ENCODE measurements at places on chromosomes 1 and 21. TPM values are rescaled to one million over a fixed set of nuclear protein-coding genes. Genes with fewer than 3 reads are reported as not detected.
A peak's percentile ranks its signal among the peaks of the same experiment; 100 is the strongest.

Gene CLCA1
- not detected for total RNA-seq

Gene PLPP3
- total RNA-seq, result 124 TPM

Gene ADCY10
- 0.29 TPM for total RNA-seq

- DNase-seq, result no peak
These were observed 23.9 kb downstream of the TMEM50B start for GRCh38 chr21:33455686-33456446.

DNA sequence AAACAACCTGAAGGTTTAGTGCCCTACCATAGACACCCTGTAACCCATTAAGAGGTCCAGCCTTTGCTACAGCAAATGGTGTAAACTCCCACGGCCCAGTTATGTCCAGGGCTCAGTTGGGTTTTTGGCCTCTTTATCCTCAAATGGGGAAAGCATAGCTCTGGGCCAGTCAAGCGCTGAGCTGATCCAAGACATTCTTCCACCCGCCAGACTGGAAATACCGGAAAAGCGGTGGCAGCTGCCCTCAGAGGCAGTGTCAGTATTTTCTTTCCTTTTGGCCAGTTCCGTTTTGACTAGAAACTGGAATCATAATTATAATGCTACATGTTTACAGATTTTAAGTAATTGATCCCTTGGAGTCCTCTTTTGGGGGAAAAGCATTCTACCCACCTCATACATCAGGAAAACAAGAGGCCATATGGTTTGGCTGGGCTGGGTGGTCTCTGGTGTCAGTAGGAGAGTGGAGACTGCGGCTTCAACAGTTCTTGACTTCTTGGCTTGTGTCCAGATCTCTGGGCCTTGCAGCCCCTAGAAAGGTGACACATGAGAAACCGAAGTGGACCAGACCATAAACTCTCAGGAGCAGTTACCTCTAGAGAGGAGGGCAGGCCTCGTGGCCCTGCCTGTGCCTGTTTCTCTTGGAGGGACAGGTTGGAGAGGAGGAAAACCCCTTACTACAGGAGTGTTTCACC is 30.2 kb upstream of the CLDN14 start:
- DNase-seq, result peak; percentile 77

Gene TNNT2
- 6.4 TPM for total RNA-seq

DNA sequence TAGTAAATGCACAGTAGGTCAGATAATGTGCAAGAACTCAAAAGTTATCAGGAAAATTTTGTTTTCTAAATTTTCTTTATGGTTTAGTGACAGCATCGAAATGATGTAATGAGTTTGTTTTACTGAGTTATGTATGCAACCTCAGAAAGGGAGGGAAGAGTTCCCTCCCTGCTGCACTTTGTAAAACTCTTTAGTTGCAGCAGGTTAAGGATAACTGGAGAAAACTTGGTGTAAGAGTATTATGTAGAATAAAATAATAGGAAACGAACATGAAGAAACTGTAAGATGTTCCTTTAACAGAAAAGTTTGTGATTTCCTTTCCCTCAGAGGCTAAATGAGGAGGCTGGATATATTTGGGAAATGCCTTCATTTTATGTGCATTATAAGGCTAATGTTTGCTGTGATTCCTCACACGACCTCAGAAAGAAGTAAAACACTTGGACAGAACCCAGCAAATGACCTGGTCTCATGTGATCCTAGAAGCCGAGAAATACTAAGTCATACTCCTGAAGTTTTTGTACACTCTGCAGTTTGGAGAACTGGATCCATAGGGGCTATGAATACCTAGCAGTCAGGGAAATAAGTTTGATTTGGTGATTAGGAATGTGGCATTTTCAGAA is 35.4 kb downstream of the ADGRL2 start:
- DNase-seq, result no peak

GRCh38 chr21:46017148-46017547 is 35.6 kb downstream of the COL6A1 start:
- no peak for DNase-seq

- DNase-seq, result no peak
These were observed 108.8 kb downstream of the ITSN1 start for GRCh38 chr21:33751120-33751519.

- DNase-seq, result no peak
These were observed 258.0 kb downstream of the LTN1 start for GRCh38 chr21:28734522-28735175.

DNA sequence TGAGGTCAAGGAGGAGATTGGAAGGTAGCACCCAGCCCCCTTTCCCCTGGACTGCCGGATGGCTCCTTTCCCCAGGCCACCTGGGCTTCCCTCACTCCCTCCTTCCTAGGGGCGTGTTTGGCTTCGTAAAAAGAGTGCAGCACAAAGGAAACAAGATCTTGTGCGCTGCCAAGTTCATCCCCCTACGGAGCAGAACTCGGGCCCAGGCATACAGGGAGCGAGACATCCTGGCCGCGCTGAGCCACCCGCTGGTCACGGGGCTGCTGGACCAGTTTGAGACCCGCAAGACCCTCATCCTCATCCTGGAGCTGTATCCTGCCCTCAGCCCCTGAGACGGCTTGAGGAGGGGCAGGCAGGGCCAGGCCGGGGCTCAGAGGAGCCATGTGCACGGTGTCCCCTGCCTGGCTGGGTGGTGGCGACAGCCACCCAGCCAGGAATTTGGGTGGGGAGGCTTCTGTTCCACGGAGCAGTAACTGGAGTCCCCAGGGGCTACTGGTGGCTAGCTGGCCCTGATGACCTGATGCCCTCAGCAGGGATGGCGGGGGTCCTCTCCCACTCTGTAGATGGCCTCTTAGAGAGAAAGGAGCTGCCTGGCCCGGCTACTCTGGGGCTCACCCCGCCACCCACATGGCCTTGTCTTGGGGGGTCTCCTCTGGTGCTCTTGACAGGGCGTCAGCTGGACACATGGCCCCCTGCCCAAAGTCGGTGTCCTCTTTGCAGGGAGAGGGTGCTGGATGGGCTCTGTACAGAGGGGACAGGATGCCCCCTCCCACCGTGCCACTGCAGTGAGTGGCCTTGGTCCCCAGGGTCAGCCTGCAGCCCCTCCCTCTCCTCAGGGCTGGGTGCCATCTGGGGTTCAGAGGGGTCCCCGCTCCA is 39.5 kb downstream of the TRIM11 start:
- DNase-seq, result peak; percentile 59

- no peak for DNase-seq
These were observed 37.9 kb downstream of the WDR3 start for GRCh38 chr1:117967477-117967876.

Gene CRYBG2
- total RNA-seq, result 6.9 TPM

DNA sequence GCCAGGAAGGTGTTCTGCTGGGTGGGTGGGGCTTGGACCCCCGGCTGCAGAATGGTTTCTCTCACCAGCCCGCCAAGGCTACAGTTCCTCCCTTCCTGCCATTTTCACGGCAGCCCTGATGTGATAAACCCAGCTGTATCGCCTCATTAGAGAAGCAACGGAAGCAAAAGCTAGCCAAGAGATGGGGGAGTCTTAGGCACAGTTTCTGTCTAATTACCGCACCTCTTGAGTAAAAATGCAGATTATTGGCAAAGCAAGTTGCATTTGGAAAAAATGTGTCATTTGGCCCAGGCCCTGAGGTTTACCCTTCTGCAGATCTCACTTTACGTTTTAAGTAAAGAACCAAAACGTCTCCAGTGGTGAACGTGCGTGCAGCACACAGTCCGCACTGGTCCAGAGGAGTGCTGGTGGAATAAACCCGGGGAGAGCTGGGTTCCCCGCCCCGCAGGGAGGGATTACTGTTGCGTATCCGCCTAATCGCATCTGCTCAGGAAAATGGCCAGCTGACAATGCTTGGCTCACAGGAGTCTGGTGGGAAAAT is 109.9 kb downstream of the GALNT2 start:
- DNase-seq, result no peak

GRCh38 chr1:54867717-54868057 is 19.3 kb downstream of the DHCR24 start:
- peak; percentile 40 for DNase-seq

GRCh38 chr1:40245686-40246085 is 2.1 kb upstream of the TMCO2 start:
- no peak for DNase-seq

Gene CA14
- 0.55 TPM for total RNA-seq

DNA sequence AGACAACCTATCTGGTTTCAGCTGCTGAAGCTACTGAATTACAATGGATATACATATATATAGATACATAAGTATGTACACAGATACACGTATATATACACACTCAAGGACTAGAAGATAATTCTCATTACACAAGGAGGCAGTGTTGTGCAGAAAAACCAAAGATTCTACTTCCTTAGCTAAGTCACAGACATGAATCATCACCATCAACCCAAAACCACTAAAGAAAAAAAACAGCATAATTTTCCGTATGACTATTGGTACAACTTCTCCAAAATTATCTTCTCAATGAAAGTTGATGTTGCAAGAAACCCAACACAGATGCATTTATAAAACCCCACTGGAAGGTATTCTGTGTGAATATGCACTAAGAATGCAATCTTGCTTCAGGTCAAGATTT is 36.8 kb upstream of the RPF1 start:
- no peak for DNase-seq

Gene OR2T10
- not detected for total RNA-seq

DNA sequence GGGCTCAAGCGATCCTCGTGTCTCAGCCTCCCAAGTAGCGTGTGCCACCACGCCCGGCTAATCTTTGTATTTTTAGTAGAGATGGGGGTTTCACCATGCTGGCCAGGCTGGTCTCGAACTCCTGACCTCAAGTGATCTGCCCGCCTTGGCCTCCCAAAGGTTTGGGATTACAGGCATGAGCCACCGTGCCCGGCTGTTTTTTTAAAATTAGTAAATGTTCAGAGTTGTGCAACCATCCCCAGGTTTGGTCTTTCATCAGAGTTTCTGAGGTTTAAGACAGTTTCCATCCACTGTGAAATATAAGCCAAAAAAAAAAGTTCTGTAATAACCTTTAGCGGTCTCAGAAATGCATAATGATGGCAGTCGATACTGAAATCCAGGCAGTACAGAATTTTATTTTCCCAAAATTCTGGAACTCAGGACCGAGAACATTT is 550 bp upstream of the SYT11 start:
- DNase-seq, result no peak

DNA sequence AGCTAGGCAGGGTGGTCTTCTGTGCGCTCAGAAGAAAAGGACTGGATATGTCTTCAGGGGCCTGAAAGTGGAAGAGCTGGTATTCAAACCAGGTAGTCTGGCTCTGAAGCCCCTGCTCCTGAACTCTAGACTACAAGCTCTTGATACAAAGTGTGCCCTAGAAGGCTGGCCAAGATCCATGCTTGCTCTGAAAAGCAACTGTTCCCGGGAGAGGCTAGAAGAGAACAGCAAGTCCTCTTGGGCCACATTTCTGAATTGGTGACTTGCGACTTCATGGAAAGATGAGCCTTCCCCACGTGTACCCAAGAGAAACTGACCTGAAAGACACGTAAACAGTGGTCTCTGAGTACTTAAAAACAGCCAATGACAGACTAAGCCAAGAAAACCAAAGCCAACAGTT is 123.3 kb upstream of the GRIK3 start:
- no peak for DNase-seq

Gene PALMD
- total RNA-seq, result 21.5 TPM

DNA sequence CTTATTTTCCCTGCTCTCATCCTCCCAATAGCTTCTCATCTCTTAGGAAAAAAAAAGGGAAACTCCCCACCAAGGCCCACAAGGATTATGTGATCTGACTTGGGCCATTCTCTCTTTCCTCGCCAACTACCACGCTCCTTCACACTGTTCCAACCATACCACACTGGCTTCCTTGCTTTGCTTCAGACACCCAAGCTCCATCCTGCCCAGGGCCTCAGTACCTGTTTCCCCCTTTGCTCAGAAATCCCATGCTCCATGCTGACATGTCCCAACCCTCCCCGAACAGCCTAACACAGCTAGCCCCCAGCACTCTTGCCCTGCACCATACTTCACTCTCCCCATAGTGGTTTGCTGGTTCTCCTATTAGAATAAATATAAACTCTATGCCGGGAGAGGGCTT is 39.2 kb downstream of the MAB21L3 start:
- DNase-seq, result no peak
